ENCODE measurements at places on chromosomes 3 and 15. TPM values are rescaled to one million over a fixed set of nuclear protein-coding genes. Genes with fewer than 3 reads are reported as not detected.

The UBA7 gene
- total RNA-seq, result 36.2 TPM

The DOCK3 gene
- 2.3 TPM for total RNA-seq

DNA sequence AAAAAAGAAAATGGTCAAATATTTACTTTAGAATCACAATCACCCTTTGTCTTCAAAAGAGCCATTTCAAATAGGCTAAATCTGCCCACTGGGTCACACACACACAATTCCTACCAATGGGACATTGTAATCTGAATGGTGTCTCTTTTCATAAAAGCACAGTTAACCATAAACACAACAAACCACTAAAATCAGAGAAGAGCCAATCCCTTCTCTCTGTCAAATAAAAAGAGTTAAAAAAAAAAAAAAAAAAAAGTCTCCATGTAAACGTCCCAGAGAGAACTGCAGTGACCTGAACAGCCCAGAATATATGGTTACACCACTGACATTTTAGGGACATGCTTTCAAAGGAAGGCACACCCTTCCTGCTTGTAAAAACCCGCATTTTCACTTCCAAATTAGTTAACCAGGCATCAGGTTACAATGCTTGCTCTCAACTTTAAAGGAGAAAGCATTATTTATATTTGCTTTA, 63.7 kb downstream of the PRICKLE2 start:
- H3K4me1 ChIP-seq, result peaks cover 27% of the 10 kb centered on the region
- no peak overlapping the region for H3K4me3 ChIP-seq

- no peaks in the 10 kb centered on the region for H3K36me3 ChIP-seq
- no peak overlapping the region for H3K4me3 ChIP-seq
- no peak for DNase-seq
Measured at GRCh38 chr3:123458255-123458654, 9.4 kb upstream of the ADCY5 start.

DNA sequence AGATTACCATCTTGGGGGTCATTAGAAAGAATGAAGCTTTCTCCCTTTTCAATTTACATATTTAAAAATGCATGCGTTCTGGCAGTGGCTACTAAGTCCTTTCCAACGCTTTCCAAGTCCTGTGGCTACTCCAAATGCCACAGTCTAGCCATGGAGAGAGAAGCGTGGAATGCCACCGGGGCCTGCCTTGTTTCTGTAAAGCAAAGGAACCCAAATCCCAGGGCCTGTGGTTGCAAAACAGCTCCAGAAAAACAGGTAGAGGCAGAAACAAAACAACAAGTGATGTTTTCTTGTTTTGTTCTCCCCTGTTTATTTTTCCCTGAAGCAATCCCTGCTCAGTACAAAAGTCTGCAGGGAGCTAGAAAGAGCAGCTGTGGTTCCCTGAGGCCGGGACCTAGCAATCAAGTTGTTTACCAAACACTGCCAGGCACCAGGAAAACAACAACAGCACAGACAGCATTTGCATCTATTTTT, 85.5 kb downstream of the FOXP1 start:
- no peak for DNase-seq
- H3K36me3 ChIP-seq, result no peaks in the 10 kb centered on the region
- H3K27ac ChIP-seq, result no peak overlapping the region
- H3K4me3 ChIP-seq, result no peak overlapping the region
- no peaks in the 10 kb centered on the region for H3K27me3 ChIP-seq
- H3K4me1 ChIP-seq, result peaks cover 8% of the 10 kb centered on the region

GRCh38 chr3:101464235-101464634, 48.8 kb downstream of the SENP7 start:
- no peak overlapping the region for H3K4me3 ChIP-seq
- no peaks in the 10 kb centered on the region for H3K27me3 ChIP-seq
- no peak for DNase-seq

GRCh38 chr3:73216310-73216709, 154.9 kb downstream of the EBLN2 start:
- H3K36me3 ChIP-seq, result no peaks in the 10 kb centered on the region
- no peaks in the 10 kb centered on the region for H3K27me3 ChIP-seq
- no peak overlapping the region for H3K4me3 ChIP-seq
- H3K27ac ChIP-seq, result no peak overlapping the region

DNA sequence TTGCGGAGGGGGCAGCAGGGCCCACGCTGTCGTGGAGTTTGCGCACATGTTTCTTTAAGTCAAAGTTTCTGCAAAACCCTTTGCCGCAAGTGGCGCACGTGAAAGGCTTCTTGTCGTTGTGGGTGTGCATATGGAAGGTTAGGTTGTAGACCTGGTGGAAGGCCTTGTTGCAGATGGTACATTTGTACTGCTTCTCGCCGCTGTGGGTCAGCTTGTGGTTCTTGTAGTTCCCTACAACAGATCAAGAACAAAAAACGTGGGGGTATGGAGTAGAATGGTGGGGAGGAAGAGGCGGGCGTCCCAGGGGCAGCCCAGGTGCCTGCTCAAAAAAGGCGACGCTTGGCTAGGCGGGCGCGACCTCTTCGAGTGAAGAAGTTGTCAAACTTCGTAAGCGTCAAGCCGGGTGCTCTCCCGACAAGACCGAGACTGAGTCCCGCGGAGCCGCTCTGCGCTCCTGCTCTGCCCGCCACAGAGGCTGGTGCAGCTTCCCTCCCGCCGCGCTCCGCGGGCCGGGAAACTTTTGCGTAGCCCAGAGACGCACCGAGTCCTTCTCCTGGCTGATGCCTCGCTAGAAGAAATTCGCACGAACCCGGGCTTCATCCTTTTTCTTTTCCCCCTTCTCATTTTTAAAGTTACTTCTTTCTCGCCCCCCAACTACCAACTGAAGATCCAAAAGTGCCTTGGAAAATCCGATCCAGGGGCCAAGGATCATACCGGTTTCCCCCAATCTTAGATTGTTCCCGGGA, 3.1 kb downstream of the FEZF2 start:
- no peak for DNase-seq
- H3K27me3 ChIP-seq, result peaks cover 100% of the 10 kb centered on the region
- no peaks in the 10 kb centered on the region for H3K36me3 ChIP-seq
- H3K4me1 ChIP-seq, result peaks cover 67% of the 10 kb centered on the region
- H3K4me3 ChIP-seq, result no peak overlapping the region
- H3K27ac ChIP-seq, result no peak overlapping the region

- peaks cover 4% of the 10 kb centered on the region for H3K4me1 ChIP-seq
- no peak overlapping the region for H3K4me3 ChIP-seq
- no peaks in the 10 kb centered on the region for H3K36me3 ChIP-seq
- no peak overlapping the region for H3K27ac ChIP-seq
- H3K27me3 ChIP-seq, result no peaks in the 10 kb centered on the region
Measured at GRCh38 chr15:101078669-101079323, 159.6 kb downstream of the LRRK1 start.

GRCh38 chr3:111639316-111639715, 44.2 kb upstream of the ZBED2 start:
- no peaks in the 10 kb centered on the region for H3K36me3 ChIP-seq
- H3K4me1 ChIP-seq, result no peaks in the 10 kb centered on the region
- no peak for DNase-seq
- H3K4me3 ChIP-seq, result no peak overlapping the region
- no peaks in the 10 kb centered on the region for H3K27me3 ChIP-seq

Measured in stomach (tissue), 19 donors.